Progenitor cell of endocrine pancreas (in vitro differentiated cells): ENCODE measurements at places on chromosomes 7 and 10.

DNA sequence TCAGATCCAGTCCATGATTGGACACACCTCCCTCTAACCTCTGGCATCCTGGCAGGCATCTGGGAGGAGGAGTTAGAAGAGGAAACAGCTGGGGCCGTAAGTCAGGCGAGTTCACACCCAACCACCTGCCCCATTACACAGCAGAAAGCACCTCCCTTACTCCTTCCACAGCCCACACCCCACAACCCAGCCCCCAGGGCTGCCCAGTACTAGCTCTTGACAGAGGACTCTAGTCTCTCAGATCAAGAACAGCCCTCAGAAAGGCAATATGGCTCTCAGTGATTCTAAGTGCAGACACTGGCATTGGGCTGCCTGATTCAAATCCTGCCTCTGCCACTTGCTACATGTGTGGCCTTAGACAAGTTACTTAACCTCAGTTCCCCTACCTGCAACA lies 34.1 kb downstream of the KCNMA1 start:
- DNase-seq = no peak

- DNase-seq = no peak
Measured at GRCh38 chr10:98910048-98910447, 325.6 kb downstream of the HPSE2 start.

- no peak for DNase-seq
Measured at GRCh38 chr7:39356172-39356925, 209.9 kb upstream of the YAE1 start.

GRCh38 chr7:1422512-1423263 lies 36.6 kb downstream of the MICALL2 start:
- DNase-seq = no peak

DNA sequence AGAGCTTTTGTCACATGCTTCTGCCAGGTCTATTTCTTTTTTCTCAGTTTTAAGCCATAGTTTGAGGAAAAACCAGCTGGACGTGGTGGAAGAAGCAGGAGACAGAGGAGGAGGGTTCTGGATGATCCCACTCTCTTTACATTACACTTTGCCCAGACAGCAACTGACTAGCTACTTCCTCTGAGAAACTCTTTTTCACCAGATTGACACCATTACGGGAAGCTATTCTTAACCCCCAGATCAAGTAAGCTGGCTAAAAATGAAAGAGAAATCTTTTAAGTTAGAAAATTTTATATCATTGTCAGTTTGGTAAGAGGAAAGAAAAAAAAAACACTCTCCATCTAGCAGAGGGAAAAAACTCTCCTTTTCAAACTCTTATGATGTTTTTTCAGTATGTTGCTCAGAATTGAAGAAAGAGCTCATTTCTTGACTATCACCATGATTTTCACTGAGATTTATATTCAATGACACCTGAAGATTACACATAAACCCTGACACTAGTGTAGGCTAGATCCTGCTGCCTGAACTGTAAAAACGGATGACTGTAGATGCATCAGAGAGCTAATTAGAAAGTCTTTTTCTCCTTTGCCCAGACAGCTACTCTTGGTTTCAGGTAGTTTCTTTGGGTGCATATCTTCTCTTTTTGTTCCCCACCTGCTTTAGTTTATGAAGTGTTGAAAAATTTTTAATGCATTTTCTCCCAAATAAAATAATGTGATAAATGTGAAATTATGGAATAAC lies 203.1 kb downstream of the TFEC start:
- DNase-seq = no peak

DNA sequence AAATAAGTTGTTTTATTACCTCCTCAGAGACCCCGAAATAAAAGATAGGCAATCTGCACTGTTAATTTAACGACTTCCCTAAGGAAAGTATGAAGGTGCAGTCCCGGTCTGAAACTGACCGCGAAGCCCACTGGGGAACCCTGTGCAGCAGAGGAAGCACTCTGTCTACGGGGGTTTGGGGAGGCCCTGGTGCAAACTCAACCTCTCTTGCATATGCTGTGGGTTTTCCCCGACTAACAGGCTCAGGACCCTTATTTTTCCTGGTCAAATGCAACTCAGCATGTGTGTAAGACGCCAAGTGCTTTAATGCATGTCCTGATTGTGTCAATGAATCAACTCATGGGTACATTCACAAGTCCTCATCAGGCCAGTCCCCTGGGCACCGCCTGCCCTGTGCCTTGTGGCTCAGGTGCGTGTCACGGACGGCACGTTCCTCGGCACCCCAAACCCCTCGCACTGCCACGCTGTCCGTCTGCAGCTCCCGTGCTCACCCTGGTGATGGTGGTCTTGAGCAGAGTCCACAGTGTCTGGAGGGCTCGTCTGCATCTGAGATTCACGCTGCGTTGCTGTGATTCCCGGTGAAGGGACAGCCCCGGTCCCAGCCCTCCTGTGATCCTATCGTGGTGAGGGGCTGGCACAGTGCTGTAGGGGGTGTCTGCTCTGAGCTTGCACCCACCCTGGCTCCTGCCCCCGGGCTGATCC lies 33.8 kb downstream of the JAKMIP3 start:
- DNase-seq = no peak
